ENCODE measurements at places on chromosomes 1 and 21. TPM values are rescaled to one million over a fixed set of nuclear protein-coding genes. Genes with fewer than 3 reads are reported as not detected.

DNA sequence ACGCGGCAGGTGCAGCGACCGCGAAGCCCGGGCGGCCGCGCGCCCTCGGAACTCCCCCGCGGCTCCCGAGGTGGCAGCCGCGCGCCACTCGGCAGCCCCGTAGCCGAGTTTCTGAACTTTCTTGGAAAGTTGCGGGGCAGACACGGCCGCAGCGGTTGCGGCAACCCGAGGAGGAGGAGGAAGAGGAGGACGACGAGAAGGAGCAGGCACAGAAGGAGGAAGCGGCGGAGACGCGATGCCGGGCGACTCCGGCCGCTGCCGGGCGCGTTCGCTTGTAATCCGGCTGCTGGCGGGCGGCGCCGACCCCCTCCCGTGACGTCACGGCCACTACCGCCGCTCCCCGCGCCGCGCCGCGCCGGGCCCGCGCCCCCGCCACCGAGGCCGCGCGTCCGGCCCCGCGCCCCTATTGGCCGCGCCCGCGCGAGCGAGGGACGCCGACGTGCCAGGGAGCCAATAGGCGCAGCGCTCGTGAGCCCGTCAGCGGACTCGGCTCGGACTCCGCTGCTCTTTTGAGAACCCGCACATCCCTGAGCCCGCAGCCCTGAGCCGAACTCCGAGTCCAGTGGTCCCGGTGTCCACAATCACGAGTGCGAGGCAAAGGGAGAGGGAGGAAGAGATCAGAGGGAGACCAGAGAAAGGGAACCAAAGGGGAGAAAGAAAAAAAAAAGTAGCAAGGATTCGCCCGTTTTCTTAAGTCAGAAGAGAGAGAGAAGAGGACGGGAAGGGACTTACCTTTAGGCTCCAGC, 736 bp upstream of the BARHL2 start:
- DNase-seq, result no peak

DNA sequence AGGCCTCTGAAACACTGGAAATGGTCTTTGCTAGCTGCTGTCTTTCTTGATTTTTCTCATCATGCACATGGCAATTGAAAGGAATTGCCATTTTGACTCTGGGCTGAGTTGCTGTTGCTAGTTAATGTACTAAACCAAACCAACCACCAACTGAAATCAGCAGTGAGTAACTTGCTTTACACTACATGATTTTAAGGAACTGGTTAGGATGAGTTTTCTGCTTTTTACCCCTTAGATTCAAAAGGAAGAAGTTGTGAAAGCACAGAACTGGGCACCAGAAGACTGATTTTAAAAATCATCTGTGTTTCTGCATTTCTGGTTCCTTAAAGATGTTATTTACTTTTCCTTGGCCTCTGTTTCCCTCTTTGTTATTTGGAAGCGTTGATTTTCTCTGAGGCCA, 361.9 kb downstream of the HLX start:
- no peak for DNase-seq

DNA sequence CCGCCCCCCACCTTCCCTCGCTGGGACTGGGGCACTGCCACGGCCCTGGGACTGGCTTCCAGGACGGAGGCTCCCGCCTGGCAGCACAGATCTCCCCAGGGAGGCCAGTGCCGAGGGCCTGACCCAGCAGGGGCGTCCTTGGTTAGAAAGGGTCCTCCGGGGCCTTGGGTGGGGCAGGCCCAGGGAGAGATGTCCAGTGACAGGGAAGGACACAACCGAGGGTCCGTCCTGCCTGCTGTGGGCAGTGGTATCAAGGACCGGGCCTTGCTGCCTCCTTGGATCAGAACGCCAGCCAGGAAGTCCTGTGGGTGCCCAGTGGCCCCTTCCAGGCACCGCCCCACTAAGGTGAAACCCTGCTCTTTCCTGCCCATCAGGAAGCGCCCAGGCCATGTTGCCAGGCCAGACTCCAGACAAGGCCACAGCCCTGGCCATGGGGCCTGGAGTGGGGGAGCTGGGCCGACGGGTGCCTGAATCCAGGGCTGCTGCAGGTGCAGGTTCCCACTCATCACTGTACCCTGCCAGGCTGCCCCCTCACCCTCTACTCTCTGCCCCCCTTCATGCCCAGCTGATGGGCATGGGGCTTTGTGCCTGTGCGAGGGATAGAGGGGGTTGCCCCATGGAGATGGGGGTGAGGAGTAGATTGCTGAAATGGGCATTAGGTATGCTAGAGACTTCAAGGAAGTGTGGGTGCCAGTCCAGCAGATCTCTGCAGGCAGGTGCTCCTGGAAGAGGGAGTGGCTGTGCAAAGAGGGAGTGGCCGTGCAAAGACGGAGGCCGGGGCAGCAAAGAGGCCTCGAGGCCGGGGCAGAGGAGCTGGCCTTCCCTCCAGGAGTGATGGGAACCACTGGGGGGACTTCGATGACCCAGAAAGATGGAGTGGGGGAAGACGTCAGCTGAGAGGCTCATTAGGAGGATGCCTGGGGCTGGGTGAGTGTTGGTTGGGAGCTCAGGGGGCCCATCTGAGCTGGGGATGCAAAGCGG, 2.2 kb upstream of the PRKCZ start:
- no peak for DNase-seq

Gene AMIGO1
- 1.1 TPM for total RNA-seq

Gene CSMD2
- total RNA-seq, result 11.8 TPM

Measured in M059J (cell line).